CD4-positive, alpha-beta memory T cell (primary cell): ENCODE measurements at places on chromosomes 12 and 14. TPM values are rescaled to one million over a fixed set of nuclear protein-coding genes. Genes with fewer than 3 reads are reported as not detected.

GRCh38 chr14:50924236-50924635, 20.0 kb downstream of the PYGL start:
- H3K27me3 ChIP-seq, result no peaks in the 10 kb centered on the region
- no peaks in the 10 kb centered on the region for H3K4me1 ChIP-seq
- DNase-seq, result no peak
- no peak overlapping the region for H3K27ac ChIP-seq

PIK3C2G gene
- total RNA-seq, result not detected

GRCh38 chr12:123843912-123844748, 82.0 kb downstream of the DNAH10 start:
- H3K4me1 ChIP-seq, result no peaks in the 10 kb centered on the region
- H3K27me3 ChIP-seq, result no peaks in the 10 kb centered on the region
- H3K27ac ChIP-seq, result no peak overlapping the region
- H3K36me3 ChIP-seq, result no peaks in the 10 kb centered on the region
- H3K4me3 ChIP-seq, result no peak overlapping the region

DNA sequence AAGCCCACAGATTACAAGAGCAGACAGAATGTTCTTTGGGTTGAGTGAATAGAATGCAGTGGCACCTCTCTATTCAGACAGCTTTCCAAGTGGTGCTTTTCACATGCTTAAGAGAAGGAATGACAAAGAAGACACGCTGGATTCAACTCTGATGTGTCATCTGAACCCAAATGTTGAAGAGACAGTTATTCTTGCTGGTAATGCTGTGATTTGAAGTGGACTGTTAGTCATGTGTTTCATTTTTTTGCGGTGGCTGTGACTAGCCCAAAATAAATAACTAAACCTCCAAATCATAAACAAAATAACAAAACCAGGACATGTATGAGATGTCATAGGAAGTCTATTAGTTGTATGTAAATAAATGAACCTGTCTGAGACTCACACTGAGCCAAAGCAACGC, 391.8 kb upstream of the PRICKLE1 start:
- no peaks in the 10 kb centered on the region for H3K4me1 ChIP-seq
- no peaks in the 10 kb centered on the region for H3K36me3 ChIP-seq
- no peak overlapping the region for H3K27ac ChIP-seq
- no peaks in the 10 kb centered on the region for H3K27me3 ChIP-seq
- no peak overlapping the region for H3K4me3 ChIP-seq
- DNase-seq, result no peak

GRCh38 chr14:96051642-96052540, 12.7 kb downstream of the C14orf132 start:
- H3K27me3 ChIP-seq, result no peaks in the 10 kb centered on the region
- no peaks in the 10 kb centered on the region for H3K4me1 ChIP-seq
- no peak for DNase-seq
- no peaks in the 10 kb centered on the region for H3K36me3 ChIP-seq
- H3K27ac ChIP-seq, result no peak overlapping the region

NTF3 gene
- total RNA-seq, result not detected

FSCB gene
- not detected for total RNA-seq

PRH1 gene
- 15.3 TPM for total RNA-seq

PZP gene
- total RNA-seq, result not detected

- H3K4me1 ChIP-seq, result peaks cover 21% of the 10 kb centered on the region
- no peak overlapping the region for H3K4me3 ChIP-seq
- H3K27ac ChIP-seq, result peak overlapping the region; percentile 10
- peak; percentile 54 for DNase-seq
- no peaks in the 10 kb centered on the region for H3K27me3 ChIP-seq
These were observed 19.6 kb downstream of the MORN3 start for GRCh38 chr12:121649819-121650353.

DNA sequence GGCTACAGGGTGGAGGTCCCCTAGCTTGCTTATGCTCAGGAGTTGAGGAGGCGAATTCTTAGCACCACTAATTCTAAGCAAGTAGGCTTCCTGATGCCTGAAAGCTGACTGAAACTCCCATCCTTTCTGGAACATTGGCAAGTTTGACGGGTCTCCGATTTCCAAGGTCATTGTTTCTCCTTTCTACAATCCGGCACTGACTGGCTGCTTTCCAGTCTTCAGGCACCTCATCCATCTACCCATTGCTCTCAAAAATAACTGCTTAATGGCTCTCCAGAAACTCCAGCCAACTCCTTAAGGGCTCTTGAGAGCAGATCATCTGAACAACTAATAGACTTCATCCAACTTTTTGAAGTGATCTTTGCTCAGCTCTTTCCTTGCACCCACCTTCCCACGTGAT, 13.3 kb downstream of the REM2 start:
- H3K36me3 ChIP-seq, result peaks cover 6% of the 10 kb centered on the region
- H3K4me1 ChIP-seq, result peaks cover 4% of the 10 kb centered on the region
- H3K4me3 ChIP-seq, result no peak overlapping the region

- no peak for DNase-seq
- no peak overlapping the region for H3K27ac ChIP-seq
- H3K4me3 ChIP-seq, result no peak overlapping the region
These were observed 92.7 kb upstream of the ABCD2 start for GRCh38 chr12:39712334-39712733.

GRCh38 chr12:47244835-47245234, 165.1 kb upstream of the AMIGO2 start:
- H3K27ac ChIP-seq, result no peak overlapping the region
- H3K4me3 ChIP-seq, result no peak overlapping the region
- peaks cover 4% of the 10 kb centered on the region for H3K4me1 ChIP-seq
- H3K27me3 ChIP-seq, result no peaks in the 10 kb centered on the region

DNA sequence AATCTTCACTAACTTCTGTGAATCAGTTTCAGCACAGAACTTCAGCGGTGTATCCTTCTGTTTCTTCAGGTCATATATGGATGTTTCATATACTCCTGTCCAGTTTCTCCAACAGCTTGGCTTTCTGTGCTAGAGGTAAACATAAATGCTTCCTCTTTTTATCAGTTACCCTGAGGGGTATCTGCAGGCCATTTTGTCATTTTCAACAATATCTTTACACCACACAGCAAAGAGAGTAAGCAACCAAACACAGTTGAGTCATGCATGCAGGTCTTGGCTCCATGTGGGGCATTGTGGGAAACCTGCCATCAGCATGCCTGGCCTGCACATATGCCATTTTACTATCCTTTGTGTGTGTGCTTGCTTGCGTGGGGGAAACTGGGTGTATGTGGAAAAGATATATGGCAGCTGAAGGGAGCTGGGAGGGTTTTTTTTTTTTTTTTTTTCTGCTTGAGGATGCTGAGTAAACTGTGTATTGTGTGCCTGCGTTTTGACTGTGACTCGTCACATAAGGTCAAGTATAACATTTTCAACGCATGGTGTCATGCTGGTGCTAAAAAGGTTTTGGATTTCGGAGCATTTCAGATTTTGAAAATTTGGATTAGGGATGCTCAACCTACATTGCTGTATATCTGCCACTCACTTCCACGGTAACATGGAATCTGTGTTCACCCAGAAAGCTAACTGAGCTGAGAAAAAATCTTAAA, 56.1 kb upstream of the YARS2 start:
- H3K27me3 ChIP-seq, result no peaks in the 10 kb centered on the region
- H3K36me3 ChIP-seq, result no peaks in the 10 kb centered on the region

DNA sequence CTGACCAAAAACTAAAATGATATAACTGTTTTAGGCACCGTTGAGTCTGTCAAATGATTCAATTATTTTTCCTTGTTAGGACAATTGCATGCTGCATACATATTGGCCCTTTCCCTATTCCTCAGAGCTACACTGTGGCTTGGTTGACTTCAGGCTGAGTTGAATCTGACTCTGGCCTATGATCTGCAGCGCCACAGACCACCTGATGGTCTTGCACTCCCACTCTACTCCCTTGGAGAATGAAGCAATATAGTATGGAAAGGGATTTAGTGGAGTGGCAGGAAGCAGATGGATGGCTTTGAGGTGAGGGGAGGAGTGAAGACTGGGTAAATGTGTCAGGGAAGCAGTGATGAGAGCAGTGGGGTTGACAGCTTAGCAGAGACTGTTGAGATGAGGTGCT, 579.0 kb upstream of the STXBP6 start:
- H3K27me3 ChIP-seq, result no peaks in the 10 kb centered on the region
- H3K36me3 ChIP-seq, result no peaks in the 10 kb centered on the region
- H3K4me1 ChIP-seq, result no peaks in the 10 kb centered on the region
- no peak for DNase-seq
- H3K27ac ChIP-seq, result no peak overlapping the region
- H3K4me3 ChIP-seq, result no peak overlapping the region

MAP3K12 gene
- 28.2 TPM for total RNA-seq

GRCh38 chr12:94074216-94074979, 74.0 kb upstream of the PLXNC1 start:
- H3K36me3 ChIP-seq, result no peaks in the 10 kb centered on the region
- no peak overlapping the region for H3K4me3 ChIP-seq
- DNase-seq, result no peak
- no peaks in the 10 kb centered on the region for H3K27me3 ChIP-seq

- no peak overlapping the region for H3K4me3 ChIP-seq
- no peaks in the 10 kb centered on the region for H3K4me1 ChIP-seq
- no peaks in the 10 kb centered on the region for H3K27me3 ChIP-seq
- DNase-seq, result no peak
These were observed 390.2 kb downstream of the LRIG3 start for GRCh38 chr12:58529897-58530741.

- no peaks in the 10 kb centered on the region for H3K36me3 ChIP-seq
- H3K27me3 ChIP-seq, result no peaks in the 10 kb centered on the region
- H3K4me1 ChIP-seq, result no peaks in the 10 kb centered on the region
- DNase-seq, result no peak
These were observed 17.0 kb downstream of the AVPR1A start for GRCh38 chr12:63133981-63134380.

- H3K27me3 ChIP-seq, result no peaks in the 10 kb centered on the region
- no peaks in the 10 kb centered on the region for H3K36me3 ChIP-seq
- peaks cover 28% of the 10 kb centered on the region for H3K4me1 ChIP-seq
- DNase-seq, result no peak
- no peak overlapping the region for H3K27ac ChIP-seq
- H3K4me3 ChIP-seq, result no peak overlapping the region
These were observed 39.9 kb downstream of the RIN3 start for GRCh38 chr14:92553438-92553837.

DNA sequence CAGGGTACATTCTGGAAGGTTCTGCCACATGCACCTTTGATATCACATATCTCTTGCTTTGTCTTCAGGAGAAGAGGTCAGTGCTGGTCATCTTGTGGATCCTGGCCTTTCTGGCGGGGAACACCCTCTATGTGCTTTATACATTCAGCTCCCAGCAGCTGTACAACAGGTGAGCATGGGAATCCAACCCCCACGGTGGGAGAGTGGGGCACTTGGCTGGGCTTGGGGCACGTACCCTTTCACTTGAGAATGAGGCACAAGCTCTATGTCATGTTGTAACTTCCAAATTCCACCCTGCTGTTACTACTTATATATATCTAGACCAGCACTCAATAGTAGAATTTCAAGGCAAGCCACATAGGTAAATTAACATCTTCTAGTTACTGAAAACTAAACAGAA, 28.6 kb downstream of the RNFT2 start:
- no peak overlapping the region for H3K27ac ChIP-seq
- H3K27me3 ChIP-seq, result no peaks in the 10 kb centered on the region
- no peaks in the 10 kb centered on the region for H3K4me1 ChIP-seq
- H3K36me3 ChIP-seq, result no peaks in the 10 kb centered on the region

- no peaks in the 10 kb centered on the region for H3K27me3 ChIP-seq
- no peak overlapping the region for H3K27ac ChIP-seq
- no peak overlapping the region for H3K4me3 ChIP-seq
- no peaks in the 10 kb centered on the region for H3K36me3 ChIP-seq
- H3K4me1 ChIP-seq, result no peaks in the 10 kb centered on the region
These were observed 78.6 kb downstream of the LRRC9 start for GRCh38 chr14:59998564-59998963.

DNA sequence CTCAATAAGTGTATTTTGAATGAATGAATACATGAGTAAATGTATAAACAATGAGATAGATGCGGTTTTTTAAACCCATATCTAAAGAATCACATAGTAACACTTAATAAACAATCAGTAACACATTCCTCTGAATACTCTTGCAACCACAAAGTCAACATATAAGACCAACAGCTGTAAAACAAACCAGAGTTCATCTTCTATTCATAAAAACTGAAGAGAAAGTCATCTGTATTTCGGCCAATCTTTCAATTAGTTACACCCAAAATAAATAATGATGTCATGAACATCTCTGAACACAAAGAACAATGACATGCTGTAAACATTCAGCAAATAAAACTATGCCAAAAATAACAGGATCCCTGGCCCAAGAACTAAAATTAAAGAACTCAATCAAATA, 47.2 kb downstream of the ARMH4 start:
- DNase-seq, result no peak
- H3K27ac ChIP-seq, result no peak overlapping the region
- H3K4me3 ChIP-seq, result no peak overlapping the region
- no peaks in the 10 kb centered on the region for H3K4me1 ChIP-seq

DPY19L2 gene
- 0.93 TPM for total RNA-seq

- no peak for DNase-seq
- H3K4me1 ChIP-seq, result peaks cover 96% of the 10 kb centered on the region
- H3K4me3 ChIP-seq, result no peak overlapping the region
- H3K36me3 ChIP-seq, result peaks cover 6% of the 10 kb centered on the region
- H3K27ac ChIP-seq, result peak overlapping the region; percentile 3
- no peaks in the 10 kb centered on the region for H3K27me3 ChIP-seq
These were observed 17.5 kb downstream of the RASSF3 start for GRCh38 chr12:64627771-64628170.

PRR4 gene
- 1.5 TPM for total RNA-seq

- no peaks in the 10 kb centered on the region for H3K36me3 ChIP-seq
- H3K4me1 ChIP-seq, result peaks cover 25% of the 10 kb centered on the region
- no peaks in the 10 kb centered on the region for H3K27me3 ChIP-seq
- no peak overlapping the region for H3K27ac ChIP-seq
- H3K4me3 ChIP-seq, result no peak overlapping the region
These were observed 19.8 kb downstream of the VASH1 start for GRCh38 chr14:76780875-76781647.

DNA sequence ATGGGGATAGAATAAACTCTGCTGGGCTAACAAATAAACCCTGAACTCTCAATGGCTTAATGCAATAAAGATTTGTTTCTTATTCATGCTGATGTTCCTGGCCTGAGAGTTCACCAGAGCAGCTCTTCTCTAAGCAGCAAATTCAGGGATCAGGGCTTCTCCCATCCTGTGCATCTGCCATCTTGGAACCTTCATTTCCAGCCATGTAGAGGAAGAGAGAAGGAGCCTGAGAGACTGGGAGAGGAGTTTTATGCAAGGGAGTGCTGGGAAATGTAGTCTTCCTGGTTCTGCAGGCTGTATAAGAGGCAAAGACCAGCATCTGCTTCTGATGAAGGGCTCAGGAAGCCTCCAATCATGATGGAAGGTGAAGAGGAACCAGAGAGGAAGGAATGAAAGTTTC, 20.6 kb upstream of the APOLD1 start:
- H3K4me3 ChIP-seq, result no peak overlapping the region
- no peaks in the 10 kb centered on the region for H3K36me3 ChIP-seq
- no peaks in the 10 kb centered on the region for H3K27me3 ChIP-seq
- DNase-seq, result no peak
- no peak overlapping the region for H3K27ac ChIP-seq

FOXA1 gene
- not detected for total RNA-seq
